ENCODE measurements at places on chromosomes 1 and 21.

DNA sequence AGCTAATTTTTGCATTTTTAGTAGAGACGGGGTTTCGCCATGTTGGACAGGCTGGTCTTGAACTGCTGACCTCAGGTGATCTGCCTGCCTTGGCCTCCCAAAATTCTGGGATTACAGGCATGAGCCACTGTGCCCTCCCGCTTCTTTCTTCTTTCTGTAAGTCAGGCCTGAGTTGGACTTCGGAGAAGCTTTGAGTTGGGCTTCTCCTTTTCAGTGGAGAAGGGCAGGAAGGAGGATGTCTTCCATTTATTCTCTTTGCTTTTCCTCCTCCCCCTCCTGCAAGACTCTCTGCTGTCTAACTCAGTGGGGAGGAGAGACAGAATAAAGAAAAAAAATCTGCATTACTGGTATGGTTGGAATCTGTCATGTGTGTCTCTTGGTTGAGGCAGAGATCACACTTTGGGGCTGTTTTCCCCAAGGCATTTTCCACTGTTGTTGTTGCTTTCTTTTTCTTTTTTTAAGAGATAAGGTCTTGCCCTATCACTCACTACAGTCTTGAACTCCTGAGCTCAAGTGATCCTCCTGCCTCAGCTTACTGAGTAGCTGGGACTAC, 13.2 kb upstream of the DEGS1 start:
- no peak for DNase-seq

- DNase-seq: no peak
Measured at GRCh38 chr21:15160136-15160535, 95.3 kb upstream of the NRIP1 start.

GRCh38 chr21:41777951-41778815, 11.3 kb upstream of the RIPK4 start:
- peak; percentile 72 for DNase-seq

DNA sequence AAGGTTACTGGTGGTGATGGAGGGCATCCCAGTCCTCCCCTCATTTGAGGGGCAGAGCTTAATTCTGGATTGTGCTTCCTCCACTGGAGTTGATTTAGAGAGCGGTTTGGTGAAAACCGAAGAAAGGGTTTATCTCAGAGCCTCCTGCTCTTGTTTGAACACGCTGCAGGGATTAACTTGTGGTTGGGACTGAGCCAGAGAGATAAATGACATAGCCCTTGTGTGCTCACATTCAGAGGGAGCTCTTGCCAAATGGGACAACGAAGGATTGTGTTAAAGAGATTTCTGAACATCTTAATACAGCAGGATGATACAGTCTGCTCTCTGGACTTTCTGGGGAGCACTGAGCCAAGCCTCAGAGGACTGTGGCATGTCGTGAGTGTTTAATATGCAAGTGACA, 308.2 kb downstream of the DISC1 start:
- peak; percentile 94 for DNase-seq

DNA sequence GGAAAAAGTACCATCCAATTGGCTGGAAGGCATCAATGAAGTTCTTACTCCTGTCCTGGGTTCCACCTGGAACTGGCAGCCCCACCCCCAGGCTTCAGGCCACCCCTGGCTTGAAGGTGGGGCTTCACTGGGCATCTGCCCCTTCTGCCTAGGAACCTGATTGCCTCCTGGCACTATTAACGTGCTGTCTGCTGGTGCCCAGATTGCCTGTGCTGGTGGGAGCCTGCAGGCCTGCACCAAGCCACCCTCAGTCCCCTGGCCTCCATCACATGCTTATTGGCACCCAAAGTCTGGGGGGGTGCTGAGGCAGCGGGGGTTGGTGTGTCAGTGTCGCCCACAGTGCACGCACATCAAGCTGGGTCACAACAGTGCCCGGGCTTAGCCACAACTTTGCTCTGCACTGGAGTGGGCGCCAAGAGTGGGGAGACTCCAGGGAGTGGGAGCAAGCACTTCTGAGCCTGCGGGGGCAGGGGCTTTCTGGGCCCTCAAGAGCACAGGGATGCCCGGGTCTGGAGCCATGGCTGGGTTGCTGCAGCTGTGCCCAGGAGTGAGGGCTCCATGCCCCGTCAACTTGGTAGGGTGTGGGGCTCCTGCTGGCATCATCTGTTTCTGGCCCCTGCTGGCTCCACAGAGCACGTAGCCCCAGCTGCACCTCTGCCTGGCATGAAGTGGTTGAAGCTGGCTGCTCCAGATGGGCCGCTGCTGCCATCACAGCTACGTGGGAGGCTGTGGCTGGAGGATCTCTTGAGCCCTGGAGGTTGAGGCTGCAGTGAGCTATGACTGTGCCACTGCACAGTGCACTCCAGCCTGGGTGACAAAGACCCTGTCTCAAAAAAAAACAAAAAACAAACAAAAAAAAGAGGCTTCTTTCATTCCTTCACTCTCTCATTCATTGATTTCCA, 4.1 kb upstream of the LSM10 start:
- no peak for DNase-seq

DNA sequence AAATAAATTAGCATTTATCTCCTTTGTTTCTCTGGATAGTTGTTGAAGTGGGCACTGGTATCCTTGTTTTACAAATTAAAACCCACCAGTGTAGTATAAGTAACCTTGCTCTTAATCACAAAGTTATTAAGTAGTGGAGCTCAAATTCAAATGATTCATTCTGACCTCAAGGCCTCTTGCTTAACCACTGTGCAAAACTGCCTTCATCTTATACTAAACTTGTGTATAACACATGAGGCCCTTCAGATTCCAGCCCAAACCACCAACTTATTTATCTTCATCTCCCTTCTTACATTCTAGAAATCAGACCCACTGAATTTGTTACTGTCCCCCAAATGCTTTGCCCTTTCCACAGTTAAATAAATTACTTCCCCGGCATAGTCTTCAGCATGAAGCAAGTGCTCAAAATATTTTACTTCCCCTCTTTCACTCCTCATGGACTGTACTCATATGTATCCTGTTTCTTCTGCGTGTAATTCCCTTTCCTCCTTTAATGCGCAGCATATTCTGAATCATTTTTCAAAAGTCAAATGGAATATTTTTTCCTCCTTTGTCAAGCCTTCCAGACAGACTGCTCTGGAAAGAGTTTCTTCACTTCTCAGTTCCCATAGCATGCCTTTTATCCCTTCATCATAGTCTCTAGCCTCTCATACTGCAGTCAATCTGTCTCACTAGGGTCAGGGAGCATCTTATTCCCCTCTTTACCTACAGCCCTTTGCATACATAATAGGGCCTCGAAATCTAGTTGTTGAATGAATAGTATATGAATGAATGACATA, 19.0 kb upstream of the DNASE2B start:
- peak; percentile 95 for DNase-seq
